KG1 (cell line): ENCODE measurements at places on chromosomes 4 and X.

DNA sequence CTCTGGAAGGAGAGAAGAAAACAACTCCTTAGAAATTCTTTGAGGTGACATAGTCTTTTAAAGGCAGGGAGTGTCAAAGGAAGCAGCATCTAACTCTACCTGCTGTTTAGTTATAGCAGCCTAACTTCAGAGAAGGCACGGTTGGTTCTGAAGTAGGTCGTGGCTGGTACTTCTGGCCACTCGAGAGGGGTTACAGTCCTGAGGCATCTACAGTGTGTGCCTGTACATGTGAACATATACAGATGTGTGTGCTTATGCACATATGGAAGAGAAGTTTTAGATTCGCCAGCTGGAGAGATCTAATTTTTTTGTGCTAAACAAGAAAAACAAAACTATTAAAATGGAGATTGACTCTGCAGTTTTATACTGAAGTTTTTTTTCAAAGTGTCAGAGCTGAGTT is 52.7 kb downstream of the GATB start:
- DNase-seq, result no peak

DNA sequence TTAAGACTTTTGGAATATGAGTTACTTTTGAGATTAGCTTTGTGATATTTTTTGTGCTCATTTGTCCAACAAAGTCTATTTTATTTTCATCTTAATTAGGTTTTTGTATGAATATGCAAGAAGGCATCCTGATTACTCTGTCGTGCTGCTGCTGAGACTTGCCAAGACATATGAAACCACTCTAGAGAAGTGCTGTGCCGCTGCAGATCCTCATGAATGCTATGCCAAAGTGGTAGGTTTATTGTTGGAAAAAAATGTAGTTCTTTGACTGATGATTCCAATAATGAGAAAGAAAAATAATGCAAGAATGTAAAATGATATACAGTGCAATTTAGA is 10.8 kb downstream of the ALB start:
- no peak for DNase-seq

DNA sequence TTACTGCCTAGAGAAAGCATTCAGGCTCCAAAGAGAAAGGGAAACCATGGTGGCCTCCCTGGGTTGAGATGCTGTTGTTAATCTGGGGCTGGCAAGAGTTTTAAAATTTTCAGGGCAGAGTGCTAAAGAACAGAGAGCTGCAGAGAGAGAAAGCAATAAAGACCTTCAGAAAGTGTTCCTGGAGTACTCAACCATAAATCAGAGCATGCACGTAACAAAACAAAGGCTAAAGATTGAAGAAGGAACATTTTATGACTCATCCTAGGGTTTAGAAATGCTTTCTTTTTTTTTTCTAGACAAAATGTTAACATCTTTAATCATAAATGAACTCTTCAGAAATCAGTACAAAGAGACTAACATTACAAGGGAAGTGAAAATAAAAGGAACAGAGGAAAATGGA is 562.3 kb upstream of the NDST4 start:
- DNase-seq, result no peak

DNA sequence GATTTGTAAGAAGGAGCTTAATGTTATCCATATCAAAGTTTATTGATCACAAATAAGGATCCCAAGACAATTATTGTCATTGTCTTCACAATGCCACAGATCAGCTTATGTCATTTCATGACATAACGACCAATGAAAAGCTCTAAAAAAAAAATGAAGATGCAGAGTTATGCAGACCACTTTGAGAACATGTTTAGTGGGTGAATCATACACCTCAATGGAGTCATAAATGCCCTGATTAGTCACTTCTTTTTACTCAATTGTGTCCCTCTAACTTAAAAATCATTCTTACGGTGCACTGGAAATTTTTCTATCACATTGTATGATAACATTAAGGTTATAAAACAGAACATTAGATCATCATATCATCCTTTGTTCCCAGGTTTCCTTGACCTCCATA is 87.6 kb upstream of the GABRG1 start:
- DNase-seq, result no peak

DNA sequence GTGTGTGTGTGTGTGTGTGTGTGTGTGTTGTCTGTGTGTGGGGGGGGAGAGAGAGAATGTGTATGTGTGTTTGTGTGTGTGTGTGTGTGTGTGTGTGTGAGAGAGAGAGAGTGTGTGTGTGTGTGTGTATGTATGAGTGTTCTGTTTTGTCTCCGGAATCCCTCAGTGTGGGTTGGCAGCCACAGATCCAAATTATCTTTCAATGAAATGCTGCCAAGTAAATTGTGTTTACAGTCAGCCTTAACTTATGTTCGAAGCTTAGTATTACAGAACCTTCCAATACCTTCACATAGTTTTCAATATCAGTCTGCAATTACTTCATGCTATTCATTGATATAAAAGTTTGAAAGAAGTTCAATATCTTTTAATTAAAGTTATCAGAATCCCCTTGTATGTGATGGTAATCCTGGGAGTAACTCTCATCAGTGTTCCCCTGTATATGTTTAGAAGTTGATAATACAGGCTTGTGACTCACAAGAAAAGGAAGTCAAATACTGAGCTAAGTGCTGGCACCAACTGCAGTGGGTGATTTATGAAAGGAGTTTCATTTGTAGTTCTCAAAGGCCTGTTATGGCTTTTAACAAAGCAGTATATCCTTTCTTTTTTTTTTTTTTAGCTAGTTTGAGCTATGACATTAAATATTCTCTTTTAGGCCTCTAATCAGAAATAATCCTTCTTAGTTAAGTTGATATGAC is 51.6 kb upstream of the HTR2C start:
- DNase-seq, result no peak

- no peak for DNase-seq
Measured at GRCh38 chr4:114161809-114162208, 182.4 kb upstream of the ARSJ start.

DNA sequence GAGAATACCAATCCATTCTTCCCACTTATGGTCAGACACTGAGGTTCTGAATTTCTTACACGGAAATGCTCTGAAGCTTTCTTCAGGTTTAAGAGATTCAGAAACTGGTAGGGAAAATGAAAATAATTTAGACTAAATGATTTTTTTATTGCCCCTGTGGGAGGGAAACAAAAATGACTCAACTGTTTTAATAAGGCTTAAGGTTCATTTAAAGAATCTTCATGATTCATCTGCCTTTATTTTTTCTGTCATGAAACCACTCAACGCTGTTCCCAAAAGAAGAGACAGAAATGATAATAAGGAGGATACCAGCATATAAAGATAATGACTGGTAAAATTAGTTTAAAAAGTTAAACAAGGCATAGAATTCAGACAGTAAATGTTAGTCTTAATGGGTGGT is 39.3 kb upstream of the FAM47B start:
- DNase-seq, result no peak

GRCh38 chr4:57093845-57094831 is 16.0 kb downstream of the IGFBP7 start:
- no peak for DNase-seq

DNA sequence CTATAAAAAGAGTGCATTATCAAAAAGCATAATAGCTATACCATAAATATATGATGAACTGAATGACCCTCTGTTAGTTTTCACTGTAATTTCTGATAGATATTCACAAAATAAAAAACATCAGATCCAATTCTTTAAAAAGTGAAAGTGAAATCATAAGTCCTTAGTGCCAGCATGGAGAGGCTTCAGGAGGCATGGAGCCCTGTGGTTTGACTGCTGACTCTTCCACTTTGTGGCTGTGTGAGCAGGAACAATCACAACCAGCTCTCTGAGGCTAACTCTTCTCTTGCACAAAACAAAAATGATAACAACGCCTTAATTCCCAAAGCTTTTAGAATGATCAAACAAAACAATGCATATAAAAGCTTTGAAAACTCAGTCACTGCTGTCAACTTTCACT is 1143.9 kb downstream of the PDHA2 start:
- no peak for DNase-seq

GRCh38 chrX:51862920-51863319 is 30.5 kb upstream of the MAGED1 start:
- DNase-seq, result no peak
